ENCODE measurements at places on chromosomes 2 and 18.

DNA sequence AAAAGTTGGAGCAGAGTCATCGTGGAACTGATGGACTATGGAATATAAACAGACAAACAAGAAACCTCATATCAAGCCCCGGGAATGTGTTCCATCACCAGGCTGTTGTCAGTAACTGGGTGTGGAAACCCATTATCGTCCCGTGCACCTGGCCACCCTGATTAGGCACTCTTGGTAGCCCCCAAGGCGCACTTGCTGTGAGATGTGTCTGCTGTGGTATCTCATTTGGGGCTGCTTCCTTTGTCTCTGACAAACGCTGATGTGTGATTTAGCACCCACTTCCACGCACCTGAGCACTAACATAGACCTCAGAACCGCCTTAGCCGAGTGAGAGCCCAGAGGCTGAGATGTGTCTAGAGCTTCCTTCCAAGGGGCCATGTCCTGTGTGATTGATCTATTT is 96.3 kb downstream of the PRPF40A start:
- DNase-seq = no peak

- peak; percentile 94 for DNase-seq
Measured at GRCh38 chr2:12501469-12502158, 215.1 kb upstream of the TRIB2 start.

GRCh38 chr2:101617188-101617587 is 80.3 kb upstream of the MAP4K4 start:
- no peak for DNase-seq

GRCh38 chr18:56756966-56757365 is 105.8 kb downstream of the WDR7 start:
- no peak for DNase-seq

GRCh38 chr2:73828389-73828817 is 358 bp upstream of the STAMBP start:
- DNase-seq = no peak

Data from activated CD4-positive, alpha-beta T cell treated with anti-CD3 and anti-CD28 coated beads, Interleukin-10, Interleukin-2, amounts not matched to agents 100 ng/mL and 50 ng/mL, durations not matched to agents 16 hours and 8 hours (primary cell).